ENCODE measurements at places on chromosomes 6 and 20.

- no peaks in the 10 kb centered on the region for H3K4me1 ChIP-seq
- no peak for DNase-seq
- no peak overlapping the region for H3K4me3 ChIP-seq
- no peak overlapping the region for H3K27ac ChIP-seq
- no peaks in the 10 kb centered on the region for H3K36me3 ChIP-seq
These were observed 124.4 kb downstream of the PTPRT start for GRCh38 chr20:43065299-43065698.

- H3K4me3 ChIP-seq = no peak overlapping the region
- no peak for DNase-seq
- no peaks in the 10 kb centered on the region for H3K4me1 ChIP-seq
These were observed 64.0 kb downstream of the TCP11 start for GRCh38 chr6:35076997-35077712.

DNA sequence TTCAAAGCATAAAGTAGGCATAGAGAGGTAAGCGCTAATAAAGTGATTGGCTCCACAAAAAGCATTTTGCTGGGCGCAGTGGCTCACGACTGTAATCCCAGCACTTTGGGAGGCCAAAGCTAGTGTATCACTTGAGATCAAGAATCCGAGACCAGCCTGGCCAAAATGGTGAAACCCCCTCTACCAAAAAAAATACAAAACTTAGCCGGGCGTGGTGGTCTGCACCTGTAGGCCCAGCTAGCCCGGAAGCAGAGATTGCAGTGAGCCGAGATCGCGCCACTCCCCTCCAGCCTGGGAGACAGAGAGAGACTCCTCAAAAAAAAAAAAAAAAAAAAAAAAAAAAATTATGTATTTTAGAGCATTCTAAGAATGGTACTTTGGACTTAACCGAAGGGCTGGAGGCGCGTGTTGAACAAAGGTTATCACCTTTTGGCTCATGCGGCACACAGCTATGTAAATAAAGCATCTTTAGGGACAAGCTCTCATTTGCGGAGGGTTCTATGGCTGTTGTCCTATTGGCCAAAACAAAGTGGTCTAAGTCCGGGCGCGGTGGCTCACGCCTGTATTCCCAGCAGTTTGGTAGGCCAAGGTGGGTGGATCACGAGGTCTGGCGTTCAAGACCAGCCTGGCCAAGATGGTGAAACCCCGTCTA, 17.4 kb downstream of the HFE start:
- H3K27me3 ChIP-seq = no peaks in the 10 kb centered on the region
- no peak for DNase-seq
- peaks cover 12% of the 10 kb centered on the region for H3K4me1 ChIP-seq
- peak overlapping the region; percentile 82 for H3K4me3 ChIP-seq

- no peaks in the 10 kb centered on the region for H3K4me1 ChIP-seq
- peaks cover 4% of the 10 kb centered on the region for H3K27me3 ChIP-seq
- H3K4me3 ChIP-seq = no peak overlapping the region
- no peak overlapping the region for H3K27ac ChIP-seq
These were observed 88.2 kb downstream of the PLG start for GRCh38 chr6:160790028-160790792.

DNA sequence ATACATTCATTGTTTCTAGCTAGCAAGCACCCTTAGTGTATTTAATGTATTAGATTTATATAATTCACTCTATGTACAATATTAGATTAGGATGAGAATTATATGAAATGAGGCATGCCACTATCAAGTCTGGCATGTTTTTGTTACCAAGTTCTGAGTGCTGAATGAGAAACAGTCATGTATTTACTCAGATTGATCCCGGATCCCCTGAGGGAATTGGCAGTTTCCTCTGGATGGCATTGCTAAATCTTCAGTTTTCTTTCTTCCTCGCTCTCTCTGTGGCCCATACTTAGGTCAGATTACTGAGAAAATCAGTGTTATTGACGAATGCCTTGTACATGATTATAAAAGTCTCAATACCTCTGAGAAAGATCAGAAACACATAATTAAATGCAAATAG, 66.6 kb downstream of the CDKAL1 start:
- no peak overlapping the region for H3K4me3 ChIP-seq
- no peak for DNase-seq
- H3K27me3 ChIP-seq = no peaks in the 10 kb centered on the region
- no peak overlapping the region for H3K27ac ChIP-seq
- peaks cover 7% of the 10 kb centered on the region for H3K36me3 ChIP-seq

GRCh38 chr6:167153521-167153959, 4.2 kb downstream of the GPR31 start:
- peak overlapping the region; percentile 94 for H3K27ac ChIP-seq
- no peaks in the 10 kb centered on the region for H3K36me3 ChIP-seq
- H3K4me3 ChIP-seq = peak overlapping the region; percentile 68

GRCh38 chr6:87154641-87154992, 748 bp upstream of the ZNF292 start:
- no peak for DNase-seq
- peak overlapping the region; percentile 83 for H3K4me3 ChIP-seq
- no peaks in the 10 kb centered on the region for H3K27me3 ChIP-seq
- H3K4me1 ChIP-seq = peaks cover 41% of the 10 kb centered on the region
- peak overlapping the region; percentile 92 for H3K27ac ChIP-seq
- peaks cover 32% of the 10 kb centered on the region for H3K36me3 ChIP-seq

Measured in effector memory CD8-positive, alpha-beta T cell (primary cell).